ENCODE measurements at places on chromosomes 1 and 21.

GRCh38 chr1:67393240-67393639, 37.0 kb downstream of the SERBP1 start:
- no peak for DNase-seq

- peak; percentile 97 for DNase-seq
These were observed 137.8 kb downstream of the PTPRC start for GRCh38 chr1:198776602-198777029.

DNA sequence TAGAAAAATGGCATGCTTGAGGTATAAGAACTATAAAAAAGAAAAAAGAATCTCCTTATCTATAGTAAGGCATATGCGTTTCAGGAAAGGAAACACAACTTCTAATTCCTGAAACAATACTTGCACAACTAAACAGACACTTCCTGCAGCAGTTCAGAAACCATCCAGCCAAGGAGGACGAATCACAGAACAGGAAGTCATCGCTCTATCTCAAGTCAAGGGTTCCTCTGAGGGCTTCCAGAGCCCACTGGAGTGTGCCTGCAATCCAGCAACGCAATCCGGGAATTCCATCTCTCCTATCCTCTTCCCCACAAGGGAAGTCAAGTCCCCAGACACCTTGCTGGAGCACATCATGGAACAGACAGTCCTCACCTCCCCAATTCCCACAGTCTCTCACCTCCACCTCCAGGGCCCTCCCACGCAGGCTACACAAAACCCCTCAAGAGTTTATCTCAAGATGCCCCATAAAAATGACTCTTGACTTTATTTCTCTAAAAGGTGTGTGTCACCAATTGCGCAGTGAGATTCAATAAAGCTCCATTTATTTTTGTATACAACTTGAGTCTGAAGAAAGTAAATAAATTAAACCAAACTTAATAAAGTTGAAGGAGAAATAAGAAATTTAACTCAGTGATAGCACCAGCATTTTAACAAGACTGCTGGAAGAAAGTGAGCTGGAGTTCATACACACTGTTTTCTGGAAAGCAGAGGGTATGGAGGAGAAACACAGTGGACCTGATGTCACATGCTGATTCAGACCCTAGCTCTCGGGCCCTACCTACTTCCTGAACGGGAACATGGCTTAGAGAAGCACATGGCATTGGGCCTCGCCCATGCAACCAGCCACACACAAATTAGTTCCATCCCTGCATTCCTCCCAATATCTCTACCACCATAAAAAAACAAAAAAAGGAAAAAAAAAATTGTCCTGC, 39.9 kb downstream of the SIPA1L2 start:
- peak; percentile 72 for DNase-seq

DNA sequence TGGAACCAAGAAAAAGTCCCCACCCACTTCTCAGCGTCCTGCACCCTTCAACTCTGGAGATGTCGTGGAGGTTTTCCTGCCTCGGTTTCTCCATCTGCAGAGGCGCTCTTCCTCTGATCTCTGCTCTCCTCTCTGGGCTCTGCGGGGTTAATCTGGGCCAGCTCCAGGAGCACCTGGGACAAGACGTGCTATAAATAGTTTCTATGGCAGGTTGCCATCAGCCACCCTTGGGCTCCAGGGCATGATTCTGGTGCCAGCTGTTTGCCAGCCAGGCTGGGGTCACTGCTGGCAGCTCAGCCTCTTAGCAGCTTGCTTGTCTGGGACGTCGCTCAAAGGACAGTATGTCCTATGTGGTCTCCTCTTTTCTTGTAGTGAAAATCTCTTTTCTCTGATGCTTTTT, 137.1 kb downstream of the ACTL8 start:
- DNase-seq: no peak

DNA sequence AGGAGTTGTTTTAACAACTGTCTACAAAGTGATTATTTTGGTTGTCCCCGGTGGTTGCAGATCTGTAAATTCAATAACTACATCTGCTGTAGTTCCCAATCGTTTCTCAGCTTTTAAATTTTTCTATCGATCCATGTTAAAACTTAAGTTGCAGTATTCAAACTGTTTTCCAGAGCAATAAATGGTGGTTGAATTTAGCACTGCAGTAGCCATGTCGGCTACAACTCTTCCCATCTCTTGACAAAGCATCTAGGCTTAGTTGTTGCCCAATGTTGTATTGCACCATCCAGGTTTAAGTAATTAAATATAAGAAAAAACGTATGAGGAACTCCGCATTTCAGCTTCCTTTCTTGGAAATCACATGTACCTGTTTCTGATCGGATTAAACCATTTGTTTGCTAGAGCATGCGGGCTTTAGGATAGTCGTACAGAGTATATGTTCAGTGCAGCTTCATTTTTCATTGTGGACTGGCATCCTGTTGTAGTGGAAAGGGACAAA, 996 bp downstream of the CNIH4 start:
- DNase-seq: no peak

DNA sequence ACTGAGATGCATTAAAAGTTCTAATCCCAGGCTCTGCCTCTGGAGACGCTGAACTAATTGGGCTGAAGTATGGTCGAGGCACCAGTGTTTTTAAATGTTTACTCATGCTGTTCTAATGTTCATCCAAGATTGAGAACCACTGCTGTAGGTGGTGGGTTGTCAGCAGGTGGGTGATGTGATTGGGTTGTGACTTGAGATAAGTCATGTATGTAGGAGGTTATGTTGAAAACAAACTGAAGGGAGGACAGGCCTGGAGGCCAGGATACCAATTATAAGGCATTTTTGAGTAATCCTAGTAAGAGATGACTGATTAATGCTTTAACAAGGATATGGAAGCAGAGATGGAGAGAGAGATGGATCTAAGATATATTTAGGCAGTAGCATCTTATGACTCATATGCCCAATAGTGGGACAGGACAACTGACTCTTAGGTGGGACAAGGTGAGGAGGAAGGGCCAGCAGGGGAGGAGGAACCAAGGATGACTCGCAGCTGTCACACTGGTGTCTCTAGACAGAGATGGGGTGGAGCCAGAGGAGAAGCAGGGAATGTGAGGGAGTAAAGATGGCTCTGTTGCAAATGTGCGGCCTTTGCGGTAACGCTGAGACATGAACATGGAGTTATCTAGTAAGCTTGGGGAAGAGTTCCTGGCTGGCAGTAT, 29.3 kb downstream of the RAB4A start:
- no peak for DNase-seq

GRCh38 chr1:224264321-224264720, 65.7 kb downstream of the NVL start:
- DNase-seq: no peak

DNA sequence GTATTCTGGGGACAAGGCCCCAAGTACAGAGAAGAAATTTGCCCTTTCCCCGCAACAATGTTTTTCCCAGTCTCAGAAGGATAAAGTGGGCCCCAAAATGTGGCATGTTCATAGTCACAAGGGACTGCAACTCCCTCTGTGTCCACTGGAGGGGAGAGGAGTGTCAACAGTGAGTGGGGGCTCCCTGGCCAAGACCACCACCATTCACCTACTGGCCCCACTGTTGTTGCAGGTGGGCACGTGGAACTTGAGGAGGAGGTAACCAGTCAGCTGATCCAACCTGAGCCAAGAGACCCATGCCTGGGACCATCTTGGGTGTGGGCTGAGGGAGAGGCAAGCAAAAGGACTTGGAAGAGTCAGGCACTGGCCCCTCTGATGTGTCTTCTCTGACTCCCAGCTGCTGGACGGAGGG, 777 bp downstream of the NUDT17 start:
- DNase-seq: no peak

- no peak for DNase-seq
These were observed 63.7 kb upstream of the ANGPTL1 start for GRCh38 chr1:178934546-178934945.

DNA sequence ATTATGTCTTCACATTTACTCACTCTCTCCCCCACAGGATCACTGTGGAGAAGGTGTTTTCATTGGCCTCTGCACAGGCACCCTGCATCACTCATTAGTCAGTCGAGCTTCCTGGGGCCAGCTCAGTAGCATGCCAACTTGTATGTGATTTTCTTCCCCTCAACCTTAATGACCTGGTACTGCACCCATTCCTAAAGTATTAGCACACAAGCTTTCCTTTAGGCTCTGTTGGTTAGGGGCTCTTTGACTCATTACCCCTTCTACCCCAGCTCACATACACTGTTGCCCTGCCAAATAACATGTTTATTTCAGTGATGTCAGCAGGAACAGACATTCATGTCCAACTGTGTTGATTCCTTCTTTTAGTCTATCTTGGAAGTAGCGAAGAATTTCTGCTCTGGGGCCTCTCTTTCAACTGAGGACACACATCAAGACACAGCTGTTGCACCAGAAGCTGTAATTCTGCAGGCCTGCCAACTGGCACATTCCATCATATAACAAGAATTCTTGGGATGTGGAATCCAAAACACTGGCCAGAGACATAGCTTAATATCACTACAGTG, 603.5 kb upstream of the ADAMTS5 start:
- DNase-seq: no peak

DNA sequence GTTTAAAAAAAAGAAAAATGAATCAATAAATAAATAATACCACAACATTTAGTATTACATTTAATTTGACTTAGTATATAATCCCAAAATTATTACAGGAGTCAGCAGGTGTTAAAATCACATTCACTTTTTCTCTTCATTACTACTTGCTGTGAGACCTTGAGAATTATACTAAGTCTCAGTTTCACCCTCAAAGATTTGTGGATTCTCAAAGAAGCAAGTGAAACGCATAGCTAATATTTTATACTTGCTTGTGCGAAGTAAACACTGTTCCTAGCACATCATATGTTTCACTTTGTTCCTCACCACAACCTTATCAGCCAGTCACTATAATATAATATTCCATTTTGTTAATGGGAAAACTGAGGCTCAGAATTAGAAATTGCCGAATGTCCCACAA, 4.0 kb downstream of the CLCA1 start:
- no peak for DNase-seq

DNA sequence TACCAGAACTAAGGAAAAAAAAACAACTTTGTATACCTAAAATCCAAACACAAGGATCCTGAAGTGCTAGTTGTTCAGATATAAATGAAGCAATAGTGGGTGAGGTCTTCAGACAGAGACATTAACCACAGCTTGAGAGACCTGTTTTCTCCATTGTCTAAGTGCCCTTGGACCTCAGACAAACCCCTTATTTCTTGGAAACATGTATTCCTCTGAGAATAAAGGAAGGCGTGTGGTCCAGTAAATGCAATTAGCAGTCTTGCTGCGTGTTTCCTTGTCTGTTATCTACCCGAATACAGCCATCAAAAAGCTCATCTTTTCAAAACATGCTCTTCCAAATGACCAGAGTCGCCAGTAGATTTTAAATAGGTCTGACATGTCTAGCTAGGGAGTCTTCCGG, 291.1 kb upstream of the NFIA start:
- no peak for DNase-seq

DNA sequence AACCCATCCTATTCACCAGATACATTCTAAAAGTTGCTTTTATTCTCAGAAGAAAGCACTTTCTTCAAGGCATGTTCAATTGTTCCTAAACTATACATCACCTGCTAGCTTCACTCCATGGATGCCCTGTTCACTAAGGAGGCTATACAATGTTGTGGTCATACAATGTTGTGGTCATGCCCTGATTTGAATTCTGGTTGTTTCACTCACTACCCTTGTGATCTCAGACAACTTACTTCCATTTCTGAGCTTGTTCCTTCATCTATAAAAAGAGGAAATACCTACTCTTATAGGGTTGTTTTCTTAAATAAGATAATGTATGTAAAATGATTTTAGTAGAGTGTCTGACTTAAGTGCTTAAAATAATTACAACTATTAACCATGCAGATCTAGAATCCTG, 19.7 kb downstream of the EDEM3 start:
- no peak for DNase-seq

All from pulmonary artery endothelial cell (primary cell).